Kasumi-1 (cell line): ENCODE measurements at places on chromosomes 1 and 21.
A peak's percentile ranks its signal among the peaks of the same experiment; 100 is the strongest.

DNA sequence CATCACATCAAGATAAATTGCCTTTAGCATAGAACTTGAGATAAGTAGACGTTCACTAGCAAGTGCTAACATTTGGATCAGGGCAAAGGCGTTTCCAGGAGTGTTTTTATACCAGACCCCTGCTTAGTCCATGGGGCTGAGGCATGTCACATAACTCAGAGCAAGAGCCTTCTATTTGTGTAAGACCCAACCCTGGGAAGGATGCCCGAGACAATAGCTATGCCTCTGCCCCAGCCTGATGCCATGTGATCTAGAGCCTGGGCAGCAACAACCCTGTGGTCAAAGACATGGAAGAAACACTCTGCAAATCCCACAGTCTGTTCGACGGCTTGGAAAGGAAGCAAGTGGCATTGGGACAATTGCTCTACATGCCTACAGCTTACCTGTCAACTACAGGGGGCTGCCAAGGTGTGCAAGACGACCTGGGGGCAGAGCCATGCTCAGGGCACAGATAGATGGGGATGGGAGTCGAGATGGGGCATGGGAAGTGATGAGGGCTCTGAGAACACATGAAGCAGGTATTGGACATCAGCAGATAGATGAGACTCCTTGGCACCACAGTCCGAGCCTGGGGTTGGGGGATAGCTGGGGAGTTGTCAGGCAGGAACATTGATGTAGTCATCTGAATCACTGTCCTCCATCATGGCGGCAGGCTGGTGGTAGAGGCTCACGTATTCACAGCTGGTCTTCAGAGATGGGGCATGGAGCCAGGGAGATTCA is 7.3 kb downstream of the IL24 start:
- no peak for DNase-seq

- DNase-seq = no peak
Measured at GRCh38 chr1:6127587-6128163, 52.4 kb downstream of the CHD5 start.

DNA sequence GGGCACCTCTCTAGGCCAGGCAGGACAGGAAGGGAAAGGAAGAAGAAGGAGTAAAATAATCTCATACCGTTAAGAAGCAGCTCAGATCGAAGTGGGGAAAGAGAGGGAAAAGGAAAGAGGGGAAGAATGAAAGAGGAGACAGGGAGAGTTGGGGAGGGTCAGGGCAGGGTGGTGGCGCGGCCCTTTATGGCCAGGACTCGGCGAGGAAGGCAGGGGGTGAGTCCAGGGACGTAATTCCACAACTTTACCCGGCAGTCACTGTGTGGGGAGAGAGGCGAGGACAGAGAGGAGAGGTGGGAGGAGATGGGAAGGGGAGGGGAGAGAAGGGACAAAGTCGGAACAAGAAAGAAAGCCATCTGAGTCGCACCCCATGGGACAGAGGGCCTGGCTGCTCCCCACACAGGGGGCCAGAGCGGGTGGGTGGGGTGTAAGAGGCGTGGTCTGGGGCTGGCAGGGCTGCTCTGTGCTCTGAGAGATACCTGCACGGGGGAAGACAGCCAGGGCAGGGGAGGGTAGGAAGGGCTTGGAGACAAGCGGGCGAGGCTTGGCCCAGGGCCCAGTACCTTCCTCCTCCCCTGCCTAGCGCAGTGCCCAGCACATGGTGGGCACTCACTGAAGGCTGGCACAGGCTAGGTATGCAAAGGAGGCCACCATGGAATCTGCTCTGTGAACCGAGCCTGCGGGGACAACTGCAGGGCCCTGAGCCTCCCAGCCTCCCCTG is 49.4 kb downstream of the KIF21B start:
- DNase-seq = no peak

GRCh38 chr21:45591619-45592207 is 49.5 kb upstream of the SLC19A1 start:
- no peak for DNase-seq

GRCh38 chr1:86953167-86953566 is 38.7 kb downstream of the HS2ST1 start:
- no peak for DNase-seq

- no peak for DNase-seq
Measured at GRCh38 chr1:156465747-156466365, 34.7 kb downstream of the MEF2D start.

DNA sequence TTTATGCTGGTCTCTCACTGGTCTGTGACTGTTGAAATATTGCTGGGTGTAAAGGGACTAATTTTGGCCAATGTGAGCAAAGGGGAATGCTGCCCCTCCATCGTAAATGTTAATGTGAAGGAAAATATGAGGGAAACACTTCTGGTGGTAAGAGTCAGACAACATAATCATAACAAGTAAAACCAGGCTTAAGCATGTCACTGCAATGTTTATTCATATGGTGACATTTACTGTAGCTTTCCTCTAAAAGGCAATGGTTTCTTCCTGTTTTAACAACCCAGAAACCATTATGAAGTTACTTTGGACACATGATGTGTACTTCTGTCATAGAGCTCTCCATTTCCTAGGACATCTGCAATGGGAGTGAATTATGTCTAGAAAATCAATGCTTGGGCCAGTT is 358.0 kb downstream of the LMO4 start:
- no peak for DNase-seq

DNA sequence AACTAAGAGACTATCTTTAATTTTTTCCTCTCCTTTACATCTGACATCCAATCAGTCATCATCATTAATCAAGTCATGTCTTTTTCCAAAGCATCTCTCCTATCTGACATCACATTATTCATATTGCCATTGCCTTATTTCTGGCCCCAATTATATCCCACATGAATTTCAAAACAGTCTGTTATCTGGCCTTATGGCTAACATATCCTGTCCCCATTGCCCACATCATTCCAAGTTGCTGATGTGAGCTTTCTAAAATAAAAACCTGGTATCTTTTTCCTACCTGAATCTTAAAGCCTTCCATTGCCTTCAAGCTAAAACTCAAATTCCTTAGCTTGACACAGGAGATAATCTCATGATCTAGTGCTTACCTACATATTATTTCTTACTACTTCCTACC is 283.9 kb downstream of the LRRC40 start:
- DNase-seq = no peak

DNA sequence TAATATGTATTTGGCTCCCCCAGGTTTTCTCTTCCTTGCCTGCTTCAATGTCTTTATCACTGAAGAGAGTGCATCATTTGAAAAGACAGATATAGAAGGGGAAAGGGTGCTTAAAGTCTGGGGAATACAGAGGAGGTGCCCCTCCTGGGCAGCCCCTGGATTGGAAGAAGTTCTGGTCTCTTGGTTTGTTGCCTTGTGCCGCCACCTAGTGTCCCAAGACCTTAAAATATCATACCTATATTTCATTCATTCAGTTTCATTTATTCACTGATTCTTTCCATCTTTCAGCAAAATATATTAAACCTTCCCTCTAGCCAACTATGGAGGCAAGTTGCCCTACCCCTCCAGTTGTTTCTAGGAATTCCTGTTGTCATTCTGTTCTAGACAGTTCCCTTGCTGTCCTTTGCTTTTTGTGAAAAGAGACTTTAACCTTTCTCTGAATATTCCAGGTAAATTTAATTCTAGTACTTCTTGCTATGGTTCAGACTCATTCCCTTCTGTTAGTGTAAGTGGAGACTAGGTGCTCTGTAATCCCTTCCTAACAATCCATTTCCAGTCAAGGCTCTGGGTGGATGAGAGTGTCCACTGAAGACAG is 56.1 kb downstream of the MEF2D start:
- DNase-seq = peak; percentile 63

- DNase-seq = no peak
Measured at GRCh38 chr1:26017606-26018005, 4.0 kb upstream of the EXTL1 start.

DNA sequence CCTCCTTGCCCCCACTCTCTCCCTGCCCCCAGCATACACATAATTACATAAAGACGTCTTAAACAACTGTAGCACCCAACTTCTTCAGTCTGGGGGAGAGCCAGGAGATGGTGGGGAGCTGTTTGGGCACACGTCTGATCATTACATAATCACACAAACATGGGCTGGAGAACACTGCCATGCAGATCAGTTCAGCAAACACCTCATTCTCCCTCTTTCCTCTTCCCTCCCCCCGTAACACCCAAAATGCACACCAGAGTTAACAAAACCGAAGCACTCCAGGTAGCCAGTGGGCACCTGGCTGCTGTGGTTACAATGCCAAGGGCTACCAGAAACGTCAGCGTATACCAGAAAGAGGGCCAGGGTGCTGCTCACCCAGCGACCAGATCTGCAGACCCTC is 1.6 kb downstream of the HIVEP3 start:
- no peak for DNase-seq

DNA sequence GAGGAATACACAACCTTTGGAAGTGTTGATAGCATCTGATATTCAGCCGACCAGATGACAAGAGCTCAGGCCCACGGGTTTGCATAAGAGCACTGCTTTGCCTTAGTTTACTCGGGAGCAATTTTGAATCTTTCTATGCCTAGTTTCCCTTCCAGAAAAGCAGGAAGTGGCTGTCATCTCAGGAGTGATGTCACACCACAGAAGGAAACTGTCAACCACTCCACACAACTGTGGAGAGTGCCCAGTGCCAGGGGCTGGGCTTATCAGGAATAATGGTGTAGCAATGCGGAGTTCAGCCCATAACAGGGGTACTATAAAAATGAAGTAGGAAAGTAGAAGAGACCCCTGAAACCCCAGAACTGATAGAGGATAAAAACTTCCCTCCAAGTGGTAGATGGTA is 28.4 kb downstream of the NTPCR start:
- DNase-seq = no peak

DNA sequence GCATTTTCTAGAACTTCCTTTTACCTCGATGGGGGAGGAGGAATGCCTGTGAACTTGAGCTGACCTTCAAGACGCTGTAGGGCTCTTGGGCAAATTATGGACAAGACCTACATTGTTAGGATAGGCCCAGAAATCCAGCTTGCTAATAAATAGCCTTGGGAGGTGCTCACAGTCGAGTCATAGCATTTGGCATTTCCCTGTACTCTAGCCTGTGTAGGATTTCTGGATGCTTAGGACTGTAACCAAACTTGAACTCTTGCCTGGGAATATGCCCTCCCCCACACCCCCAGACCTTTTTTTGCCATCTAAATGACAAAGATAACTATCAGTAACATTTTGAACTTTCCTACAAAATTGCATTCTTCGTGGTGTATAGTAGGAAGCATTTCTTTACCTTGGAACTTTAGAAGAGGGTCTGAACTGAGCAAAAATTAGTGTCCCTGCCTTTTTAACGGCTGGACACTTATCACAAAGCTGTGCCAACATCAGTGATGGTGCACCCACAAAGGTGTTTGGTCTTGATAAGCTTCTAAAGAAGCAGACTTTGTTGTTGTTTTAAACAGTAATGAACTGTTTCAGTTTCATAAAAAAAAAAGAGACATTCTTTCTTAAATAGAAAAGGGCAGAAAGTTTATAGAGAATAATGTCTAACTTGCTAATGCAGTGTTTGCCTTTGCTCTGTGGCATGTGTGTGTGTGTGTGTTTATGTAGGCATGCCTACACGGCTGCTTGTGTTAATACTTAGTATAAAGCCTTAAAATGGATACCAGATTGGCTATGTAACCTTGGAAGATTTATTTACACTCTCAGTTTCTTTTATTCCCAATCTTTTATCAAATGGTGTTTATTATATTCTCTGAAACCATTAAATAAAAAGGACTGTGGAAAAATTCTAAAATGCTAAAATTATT is 88.2 kb downstream of the NFIA start:
- no peak for DNase-seq

GRCh38 chr1:173489929-173490328 is 12.8 kb downstream of the PRDX6 start:
- no peak for DNase-seq

DNA sequence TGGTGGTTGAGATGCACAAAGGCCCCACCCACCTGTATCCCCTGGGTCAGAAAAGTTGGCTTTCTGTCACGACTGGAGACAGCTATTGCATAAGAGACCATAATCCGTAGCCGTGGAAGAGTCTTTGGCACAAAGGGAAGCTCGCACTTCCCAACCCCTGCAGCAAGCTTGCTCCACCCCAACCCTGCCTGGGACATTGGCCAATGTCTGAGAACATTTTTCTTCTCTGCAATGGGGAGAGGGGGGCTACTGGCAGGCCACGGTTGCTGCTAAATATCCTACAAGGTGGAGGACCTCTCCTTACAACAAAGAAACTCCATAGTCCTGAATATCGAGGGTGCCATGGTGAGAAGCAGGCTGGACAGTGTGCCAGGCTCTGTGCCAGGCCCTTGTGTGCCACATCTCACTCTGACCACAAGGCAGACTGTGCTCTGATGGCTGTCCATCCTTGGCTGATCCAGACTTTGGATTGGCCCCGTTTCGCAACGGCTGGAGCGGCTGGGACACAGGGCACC is 104.1 kb downstream of the CSMD2 start:
- DNase-seq = no peak

DNA sequence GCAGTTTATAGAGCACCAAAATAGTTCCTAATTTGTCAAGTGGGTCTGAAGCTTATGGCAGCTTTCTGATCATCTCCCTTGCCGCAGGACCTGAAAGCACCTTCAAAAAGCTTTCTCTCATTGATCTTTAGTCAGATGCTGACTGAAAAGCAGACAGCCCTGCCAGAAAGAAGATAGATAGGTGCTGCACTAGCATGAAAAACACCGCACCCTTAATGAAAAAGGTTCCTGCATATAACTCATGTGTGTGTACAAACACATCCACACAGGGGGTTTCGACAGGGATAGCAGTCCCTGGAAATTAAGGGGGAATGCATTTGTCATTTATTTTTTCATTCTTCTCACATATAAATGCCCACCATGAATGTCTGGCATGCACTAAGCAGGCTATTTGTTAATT is 361.7 kb upstream of the SNX7 start:
- DNase-seq = no peak

DNA sequence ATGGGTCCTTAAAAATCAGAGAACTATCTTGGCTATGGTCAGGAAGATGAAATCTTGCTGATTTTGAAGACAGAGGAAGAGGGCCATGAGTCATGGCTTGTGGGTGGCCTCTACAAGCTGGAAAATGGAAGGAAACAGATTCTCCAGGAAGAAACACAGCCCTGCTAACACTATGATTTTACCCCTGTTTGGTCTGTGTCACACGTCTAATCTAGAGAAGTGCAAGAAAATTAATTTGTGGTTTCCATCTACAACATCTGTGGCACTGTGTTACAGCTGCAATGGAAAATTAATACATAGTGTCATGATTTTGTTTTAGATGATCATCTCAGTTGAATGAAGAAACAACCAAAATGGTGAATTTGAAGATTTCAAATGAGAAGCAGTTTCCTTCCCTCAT is 288.7 kb upstream of the NRIP1 start:
- peak; percentile 21 for DNase-seq

DNA sequence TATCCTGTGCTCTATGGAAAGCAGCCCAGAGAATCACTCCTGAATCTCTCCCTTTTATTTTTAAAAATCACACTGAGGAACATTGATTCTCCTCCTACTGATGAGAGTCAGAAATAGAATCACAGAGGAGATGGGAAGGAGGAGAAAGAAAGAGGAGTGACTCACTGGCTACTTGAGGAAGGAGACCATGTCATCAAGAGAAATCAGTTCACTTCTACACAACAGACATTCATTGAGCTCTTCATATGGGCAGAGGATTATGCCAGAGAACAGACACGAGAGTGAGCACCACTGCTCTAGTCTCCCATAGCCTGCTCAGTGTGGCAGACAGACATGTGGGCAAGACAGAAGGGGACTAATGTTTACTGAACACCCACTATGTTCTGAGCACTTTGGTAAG is 44.2 kb downstream of the RAB3B start:
- no peak for DNase-seq

- no peak for DNase-seq
Measured at GRCh38 chr1:980137-980571, 1.7 kb downstream of the PERM1 start.
